ENCODE measurements at places on chromosomes 12 and 14. TPM values are rescaled to one million over a fixed set of nuclear protein-coding genes. Genes with fewer than 3 reads are reported as not detected.

Gene RASAL1
- total RNA-seq = 29.3 TPM

- DNase-seq = no peak
Observed at GRCh38 chr14:105844810-105845724, 318.7 kb downstream of the TMEM121 start.

Gene C12orf54
- not detected for total RNA-seq

Gene KRT2
- total RNA-seq = not detected

DNA sequence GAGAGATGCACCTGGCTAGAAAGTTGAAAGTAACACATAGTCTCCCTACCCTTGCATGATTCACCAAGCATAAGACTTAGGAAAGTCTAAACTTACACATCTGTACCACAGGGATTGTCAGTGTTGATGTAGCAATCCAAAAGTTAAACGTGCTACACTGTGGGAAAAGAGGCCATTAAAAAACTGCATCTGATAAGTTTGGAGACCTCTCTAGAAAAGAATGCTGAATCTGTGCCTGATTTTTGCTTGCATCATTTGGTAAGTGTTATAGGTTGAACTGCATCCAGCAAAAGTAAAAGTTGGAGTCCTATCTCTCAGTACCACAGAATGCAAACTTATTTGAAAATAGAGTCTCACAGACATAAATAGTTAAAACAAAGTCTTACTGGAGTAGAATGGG lies 126.6 kb downstream of the SLC6A15 start:
- no peak for DNase-seq

GRCh38 chr14:65915125-65915524 lies 502.6 kb downstream of the FUT8 start:
- no peak for DNase-seq

- no peak for DNase-seq
Observed at GRCh38 chr12:123713823-123714585, 1.9 kb downstream of the ATP6V0A2 start.

GRCh38 chr14:54374117-54374884 lies 22.5 kb upstream of the CDKN3 start:
- DNase-seq = no peak

DNA sequence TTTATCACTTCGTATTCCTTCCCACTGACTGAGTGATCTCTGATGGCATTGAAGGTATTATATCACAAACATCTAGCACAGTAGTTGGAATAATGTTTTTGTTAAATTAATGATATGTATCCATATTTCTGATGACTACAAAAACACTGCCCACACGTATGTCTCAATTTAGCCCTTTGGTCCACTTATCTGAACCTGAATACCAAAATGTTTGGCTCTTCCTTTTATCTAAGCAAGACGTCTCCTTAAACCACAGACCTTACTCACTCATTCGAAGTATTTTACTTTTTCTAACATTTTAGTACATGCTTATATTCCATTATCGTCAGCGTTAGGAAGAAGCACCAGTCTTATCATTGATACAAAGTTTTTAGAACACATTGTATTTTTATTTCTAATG lies 126.4 kb downstream of the PIK3C2G start:
- no peak for DNase-seq

DNA sequence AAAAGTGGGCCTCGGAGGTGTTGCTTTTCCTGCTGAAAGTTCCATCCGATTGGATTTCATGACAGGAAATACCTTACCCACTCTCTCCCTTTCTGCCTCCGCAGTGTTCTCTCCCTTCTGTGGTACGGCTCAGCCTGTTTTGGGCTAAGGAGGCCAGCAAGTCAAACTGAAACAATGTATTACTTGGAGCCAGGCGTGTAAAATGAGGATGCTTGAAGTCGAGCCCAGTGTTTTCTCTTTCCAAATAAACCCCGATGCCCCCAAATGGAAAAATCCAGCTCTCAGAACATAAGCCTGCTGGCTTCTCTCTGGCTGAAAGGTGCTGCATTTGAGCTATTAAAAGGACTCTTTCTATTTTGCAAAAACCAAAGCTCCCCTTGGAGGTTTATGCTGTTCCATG lies 124.7 kb downstream of the ZNF664 start:
- no peak for DNase-seq

DNA sequence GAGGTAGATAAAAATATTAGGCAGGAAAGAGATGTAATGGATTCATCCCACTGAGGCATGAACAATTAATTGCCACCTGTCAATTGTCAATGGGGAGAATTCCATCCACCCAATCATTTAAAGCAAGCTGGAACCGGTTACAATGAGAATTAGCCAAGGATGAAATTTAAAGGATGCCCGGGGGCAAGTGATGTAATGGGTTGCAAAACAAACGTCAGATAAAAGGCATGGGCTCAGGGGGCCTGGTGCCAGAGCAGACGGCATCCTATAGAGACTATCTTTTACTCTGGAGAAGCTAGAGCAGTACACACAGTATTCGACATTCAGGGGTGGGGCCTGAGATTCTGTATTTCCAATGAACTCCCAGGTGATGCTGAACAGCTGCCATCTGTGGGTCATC lies 80.5 kb upstream of the ZFP36L1 start:
- no peak for DNase-seq

DNA sequence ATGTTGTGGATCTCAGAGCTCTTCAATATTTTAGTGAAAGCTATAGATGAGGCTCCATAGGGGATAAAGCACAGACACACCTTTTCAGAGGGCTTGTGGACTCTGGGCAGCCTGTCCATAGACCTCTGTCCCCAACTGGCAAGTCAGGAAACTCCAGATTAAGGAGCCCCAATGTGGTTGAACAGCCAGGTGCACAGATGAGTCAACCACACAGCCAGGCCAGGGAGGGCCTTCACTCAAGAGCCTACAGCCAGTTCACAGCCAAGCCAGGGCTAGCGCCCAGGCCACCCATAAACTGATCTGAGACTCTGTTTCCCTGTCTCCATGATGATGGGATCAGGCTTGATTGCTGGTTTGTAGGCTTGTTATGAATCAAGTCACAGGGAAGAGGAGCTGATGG lies 1.0 kb upstream of the BDKRB2 start:
- DNase-seq = no peak

- no peak for DNase-seq
Observed at GRCh38 chr12:121575952-121576625, 4.7 kb downstream of the KDM2B start.

DNA sequence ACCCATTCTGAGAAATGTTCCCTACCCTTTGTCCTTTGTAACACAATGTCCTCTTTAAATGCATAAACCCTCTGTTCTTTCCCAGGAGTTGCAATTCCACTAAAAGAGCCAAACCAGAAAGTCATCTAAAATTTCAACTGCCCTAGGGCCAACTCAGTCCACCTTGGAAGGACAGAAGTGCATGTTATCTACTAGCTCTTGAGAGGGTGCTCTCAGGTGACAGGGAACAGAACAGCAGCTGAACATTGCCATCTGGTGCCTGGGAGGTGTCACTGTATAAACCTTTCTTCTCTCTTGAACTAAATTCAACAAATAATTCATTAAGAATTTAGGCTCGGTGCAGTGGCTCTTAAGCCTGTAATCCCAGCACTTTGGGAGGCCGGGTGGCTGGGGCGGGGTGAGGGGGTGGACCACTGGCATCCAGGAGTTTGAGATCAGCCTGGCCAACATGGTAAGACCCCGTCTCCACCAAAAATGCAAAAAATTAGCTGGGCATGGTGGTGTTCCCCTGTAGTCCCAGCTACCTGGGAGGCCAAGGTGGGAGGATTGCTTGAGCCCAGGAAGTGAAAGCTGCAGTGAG lies 10.3 kb upstream of the FERMT2 start:
- DNase-seq = peak; percentile 41

Gene ABCD2
- not detected for total RNA-seq

Gene CDCA3
- total RNA-seq = 216 TPM

Gene CATSPERB
- total RNA-seq = not detected

- DNase-seq = no peak
Observed at GRCh38 chr12:13189264-13189663, 7.3 kb upstream of the EMP1 start.

GRCh38 chr14:66508547-66508845 lies 549 bp downstream of the GPHN start:
- DNase-seq = no peak

GRCh38 chr14:61183196-61183885 lies 97.8 kb downstream of the TMEM30B start:
- no peak for DNase-seq

Gene IGF1
- total RNA-seq = not detected

DNA sequence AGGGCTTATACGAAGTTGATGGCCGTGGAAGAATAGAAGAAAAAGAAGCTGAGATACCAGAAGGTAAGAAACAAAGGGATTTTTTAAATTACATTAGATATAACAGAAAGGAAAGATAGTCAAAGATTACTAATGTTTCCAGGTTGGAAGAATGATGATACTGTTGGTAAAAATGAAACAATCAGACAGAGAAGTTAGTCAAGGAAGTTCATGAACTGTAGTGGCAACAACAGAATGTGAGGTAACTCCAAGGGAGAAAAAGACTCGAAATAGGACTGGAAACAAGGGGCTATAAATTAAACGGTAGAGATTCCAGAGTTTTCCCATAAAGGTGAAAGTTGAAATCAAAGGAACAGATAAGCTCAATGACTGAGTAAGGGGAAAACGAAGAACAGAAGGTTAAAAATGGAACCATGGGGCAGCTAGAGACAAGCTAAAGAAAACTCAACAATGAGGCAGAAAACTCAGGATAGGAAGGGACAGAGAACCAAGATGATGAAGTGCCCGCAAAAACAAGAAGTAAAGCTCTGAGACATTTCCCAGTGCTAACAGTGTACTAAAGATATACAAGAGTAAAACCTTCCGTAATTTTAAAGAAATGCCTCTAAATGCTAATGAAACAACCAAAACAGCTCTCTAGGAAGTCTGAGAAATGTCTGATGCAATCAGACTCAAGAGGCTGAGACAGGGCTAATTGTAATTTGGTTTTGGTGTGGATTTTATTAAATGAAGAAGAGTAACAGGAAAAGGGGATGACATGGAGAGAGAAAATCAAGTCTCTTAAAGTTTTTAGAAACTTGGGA lies 70.0 kb downstream of the PPP2R5E start:
- DNase-seq = no peak

- no peak for DNase-seq
Observed at GRCh38 chr12:50589650-50590435, 85.1 kb downstream of the DIP2B start.

- no peak for DNase-seq
Observed at GRCh38 chr14:100042286-100042685, 22.9 kb upstream of the EVL start.

- no peak for DNase-seq
Observed at GRCh38 chr14:24286996-24287395, 12.6 kb downstream of the DHRS1 start.

- DNase-seq = no peak
Observed at GRCh38 chr14:85273099-85273677, 256.8 kb upstream of the FLRT2 start.

DNA sequence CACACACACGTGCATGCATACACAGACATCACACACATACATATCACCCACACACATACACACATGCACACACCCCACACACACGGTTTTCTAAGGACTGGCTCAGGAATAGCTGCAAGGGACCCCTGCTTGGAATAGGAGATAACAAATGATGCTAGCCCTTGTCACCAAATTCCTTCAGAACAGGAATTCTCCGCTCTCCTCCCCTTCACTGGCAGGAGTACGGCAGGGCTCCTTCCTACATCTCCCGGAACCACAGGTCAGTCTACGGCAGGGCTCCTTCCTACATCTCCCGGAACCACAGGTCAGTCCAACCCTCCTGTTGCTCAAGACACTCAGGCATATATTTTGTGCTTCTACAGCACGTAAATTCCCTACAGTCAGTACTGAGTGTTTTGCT lies 23.9 kb downstream of the PHLDA1 start:
- DNase-seq = no peak

DNA sequence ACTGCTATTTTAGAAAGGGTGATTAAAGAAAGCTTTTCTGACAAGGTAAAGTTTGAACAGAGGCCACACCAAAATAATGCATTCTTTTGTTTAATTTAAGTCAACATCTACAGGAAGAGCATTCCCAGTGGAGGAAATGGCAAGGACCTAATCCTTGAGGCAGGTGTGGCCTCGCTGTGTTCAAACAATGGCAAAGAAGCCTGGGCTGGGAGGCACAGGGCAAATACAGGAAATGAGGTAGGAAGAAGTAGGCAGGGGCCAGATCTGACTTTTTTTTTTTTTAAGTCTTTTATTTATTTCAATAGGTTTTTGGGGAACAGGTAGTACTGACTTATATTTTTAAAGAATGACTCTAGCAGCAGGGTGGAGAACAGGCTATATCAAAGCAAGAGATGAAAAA lies 53.5 kb downstream of the ARMH4 start:
- no peak for DNase-seq

GRCh38 chr14:61927060-61927459 lies 164.8 kb downstream of the SNAPC1 start:
- DNase-seq = no peak

GRCh38 chr14:79596551-79596950 lies 614.8 kb downstream of the DIO2 start:
- no peak for DNase-seq

- DNase-seq = no peak
Observed at GRCh38 chr14:40119321-40119720, 687.1 kb upstream of the FBXO33 start.

DNA sequence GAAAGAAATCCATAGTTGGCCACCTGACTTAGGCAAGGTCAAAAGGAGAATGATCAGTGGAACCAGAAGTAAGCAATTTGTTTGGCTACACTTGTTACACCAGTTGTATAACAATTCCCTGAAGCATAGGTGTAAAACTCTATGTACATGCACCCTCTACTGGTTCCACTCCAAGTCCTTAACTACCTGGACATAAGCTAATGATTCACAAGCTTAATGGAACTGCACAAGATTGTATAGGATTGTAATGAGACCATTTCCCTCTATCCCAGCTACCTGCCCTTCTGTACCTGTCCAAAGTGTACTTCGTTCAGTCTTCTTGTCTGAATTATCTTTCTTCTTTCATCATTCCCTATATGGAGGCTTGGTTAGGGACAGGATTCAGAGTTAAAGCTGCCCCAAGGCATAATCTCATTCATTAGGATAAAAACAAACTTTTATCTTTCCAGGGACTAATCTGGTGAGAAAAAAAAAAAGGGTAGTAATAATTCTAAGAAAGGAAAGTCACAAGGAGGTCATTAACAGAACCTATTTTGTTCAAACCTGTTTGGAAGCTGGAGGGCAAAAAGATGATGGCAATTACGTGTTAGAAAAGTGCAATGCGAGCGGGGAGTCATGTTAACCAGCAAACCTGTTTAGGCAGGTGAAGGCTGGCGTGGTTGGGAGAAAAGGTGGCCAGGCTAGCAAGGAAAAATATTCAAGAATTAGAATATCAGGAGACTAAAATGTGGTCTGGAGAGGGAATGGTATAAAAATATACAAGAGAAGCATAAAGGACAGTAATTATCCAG lies 2.8 kb upstream of the TMEM52B start:
- DNase-seq = no peak

- no peak for DNase-seq
Observed at GRCh38 chr12:105100207-105100985, 7.1 kb upstream of the WASHC4 start.

GRCh38 chr12:9509464-9510161 lies 98.1 kb downstream of the KLRB1 start:
- DNase-seq = no peak

Gene GLT8D2
- not detected for total RNA-seq

GRCh38 chr12:4648104-4648500 lies 749 bp downstream of the AKAP3 start:
- no peak for DNase-seq

All from Caki2 (cell line).